ENCODE measurements at places on chromosomes 6 and 20.

DNA sequence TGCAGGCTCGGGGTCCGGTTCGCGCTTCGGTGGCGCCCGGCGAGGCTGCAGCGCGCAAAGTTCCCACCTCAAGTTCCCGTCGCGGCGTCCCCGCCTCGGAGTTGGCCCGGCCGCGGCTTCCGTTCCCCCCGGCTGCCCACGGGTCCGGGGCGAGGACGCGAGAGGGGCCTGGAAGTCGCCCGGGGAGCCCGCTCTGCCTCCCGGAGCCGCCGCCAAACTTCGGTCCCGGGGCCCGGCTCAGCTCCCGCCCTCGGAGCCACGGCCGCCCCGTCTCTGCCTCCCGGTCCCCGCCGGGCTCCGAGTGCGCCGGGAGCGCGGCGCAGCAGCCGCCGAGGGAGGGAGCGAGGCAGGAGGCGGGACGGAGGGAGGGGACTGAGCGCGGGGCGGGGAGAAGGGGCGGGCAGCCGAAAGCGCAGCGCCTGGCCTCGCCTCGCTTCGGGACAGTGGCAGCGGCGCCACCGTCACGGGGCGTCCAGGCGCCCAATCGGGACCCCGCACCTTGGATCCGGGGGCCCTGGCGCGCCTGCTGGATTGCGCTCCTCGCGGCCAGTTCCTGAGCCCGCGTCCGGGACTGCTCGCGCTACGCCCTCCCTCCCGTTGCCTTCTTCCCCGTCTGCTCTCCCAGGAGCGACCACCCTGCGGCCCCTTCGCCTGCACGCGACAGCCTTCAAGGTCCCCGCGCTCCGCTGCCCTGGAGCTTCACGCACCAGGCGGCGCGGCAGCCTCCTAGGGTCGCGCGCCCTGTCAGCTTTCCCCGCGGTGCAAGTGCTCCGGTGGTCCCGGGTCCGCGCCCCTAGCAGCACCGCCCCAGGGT lies at the start of gene KCNG1:
Gene KCNG1, minus strand, starts transcription at position 305 of the 814 bp plus-strand sequence. CDS start 12,769 bp downstream, outside the sequence.
- DNase-seq = no peak

DNA sequence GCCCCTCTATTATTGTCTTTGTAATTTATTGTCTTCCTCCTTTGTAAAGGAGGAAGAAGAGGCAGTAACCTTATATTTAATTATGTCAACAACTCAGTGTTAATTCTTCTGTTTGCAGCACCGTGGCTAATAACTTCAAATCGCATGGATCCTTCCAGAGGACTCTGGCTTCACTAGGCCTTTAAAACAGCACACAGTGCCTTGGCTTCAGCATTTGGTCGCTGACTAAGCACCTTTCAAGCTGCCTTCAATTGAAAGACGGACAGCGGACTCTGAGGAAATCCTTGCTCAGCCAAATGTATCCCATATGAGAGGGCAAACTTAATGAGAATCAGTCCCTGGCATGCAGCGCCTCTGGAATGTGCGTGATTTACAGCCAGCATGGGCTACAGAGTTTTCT lies 64.2 kb downstream of the SGK1 start:
- no peak for DNase-seq

DNA sequence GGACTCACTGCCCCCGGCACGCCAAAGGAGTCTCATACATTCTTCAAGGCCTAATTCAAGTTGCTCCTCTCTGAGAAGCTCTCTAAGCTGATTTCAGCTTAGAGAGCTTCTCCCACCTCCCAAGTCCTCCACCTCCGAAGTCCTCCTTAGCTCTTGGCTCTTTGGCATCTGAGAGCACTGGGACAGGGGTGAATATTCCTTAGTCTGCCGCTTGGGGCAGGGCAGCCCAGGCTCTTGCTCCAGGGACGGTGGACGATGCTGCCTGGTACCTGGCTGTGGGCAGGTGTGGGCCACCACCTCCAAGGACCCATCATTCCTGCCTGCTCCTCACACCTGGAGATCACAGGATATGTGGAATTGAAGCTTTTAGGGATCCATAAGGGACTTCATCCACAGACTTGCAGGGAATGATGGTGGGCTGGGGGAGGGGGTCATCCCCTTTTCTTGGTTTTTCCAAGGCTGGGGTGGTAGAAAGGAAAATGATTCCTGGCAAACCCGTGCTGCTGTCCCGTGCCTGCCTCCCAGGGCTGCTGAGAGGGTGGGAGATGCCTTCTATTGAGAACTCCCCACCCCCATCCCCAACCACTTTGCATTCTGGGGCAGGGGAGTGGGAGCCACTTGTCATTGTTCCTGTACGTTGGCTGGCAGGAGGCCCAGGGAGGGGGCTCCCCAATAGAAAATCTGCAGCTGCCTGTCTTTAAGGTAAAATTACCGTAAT lies 57.4 kb downstream of the ARHGAP40 start:
- peak; percentile 56 for DNase-seq

- DNase-seq = no peak
These were observed 469 bp upstream of the XRN2 start for GRCh38 chr20:21302664-21303060.

GRCh38 chr6:166977621-166978525 lies 21.3 kb upstream of the CEP43 start:
- no peak for DNase-seq

GRCh38 chr6:29924731-29925130 lies 17.6 kb upstream of the HLA-A start:
- DNase-seq = no peak

DNA sequence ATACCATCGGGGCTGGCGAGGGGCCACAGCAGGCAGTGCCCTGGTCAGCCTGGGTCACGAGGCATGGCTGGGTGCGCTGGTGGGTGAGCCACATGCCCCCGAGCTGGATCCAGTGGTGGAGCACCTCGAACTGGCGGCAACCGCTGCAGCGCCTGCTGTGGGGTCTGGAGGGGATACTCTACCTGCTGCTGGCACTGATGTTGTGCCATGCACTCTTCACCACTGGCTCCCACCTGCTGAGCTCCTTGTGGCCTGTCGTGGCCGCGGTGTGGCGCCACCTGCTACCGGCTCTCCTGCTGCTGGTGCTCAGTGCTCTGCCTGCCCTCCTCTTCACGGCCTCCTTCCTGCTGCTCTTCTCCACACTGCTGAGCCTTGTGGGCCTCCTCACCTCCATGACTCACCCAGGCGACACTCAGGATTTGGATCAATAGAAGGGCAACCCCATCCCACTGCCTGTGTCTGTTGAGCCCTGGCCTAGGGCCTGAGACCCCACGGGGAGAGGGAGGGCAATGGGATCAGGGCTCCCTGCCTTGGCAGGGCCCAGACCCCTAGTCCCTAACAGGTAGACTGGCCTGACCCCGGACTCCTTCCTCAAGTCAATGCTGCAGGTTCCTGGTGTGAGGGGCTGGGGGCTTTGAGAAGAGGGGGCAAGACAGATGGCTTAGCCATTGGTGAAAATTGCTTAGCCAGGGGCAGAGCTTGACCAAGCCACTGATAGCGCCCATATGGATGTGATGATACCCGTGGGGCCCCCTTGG lies 598 bp downstream of the TMEM239 start:
- no peak for DNase-seq

DNA sequence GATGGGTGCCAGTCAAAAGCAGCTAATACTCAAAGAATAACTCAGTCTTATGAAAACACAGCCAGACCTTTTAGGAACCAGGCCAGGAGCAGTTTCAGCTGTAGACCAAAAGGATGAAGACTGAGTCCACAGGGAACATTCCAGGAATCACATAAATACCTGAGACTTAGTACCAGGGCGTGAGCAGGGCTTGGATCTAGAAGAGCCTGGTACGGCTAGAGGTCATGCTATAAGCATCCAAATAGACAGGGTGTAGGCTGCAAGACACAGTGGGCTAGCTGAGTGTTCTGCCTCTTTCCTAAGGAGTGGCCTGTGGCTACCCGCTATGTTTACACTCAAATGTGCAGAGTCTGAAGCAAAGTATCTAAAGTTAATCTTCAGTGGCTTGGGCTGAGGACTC lies 29.5 kb upstream of the LRRC1 start:
- no peak for DNase-seq

GRCh38 chr20:40631119-40631631 lies 57.9 kb downstream of the MAFB start:
- DNase-seq = no peak

GRCh38 chr20:25622049-25622448 lies 1.8 kb downstream of the NANP start:
- DNase-seq = no peak
